GOT3 (cell line): ENCODE measurements at places on chromosomes 12 and 14.

DNA sequence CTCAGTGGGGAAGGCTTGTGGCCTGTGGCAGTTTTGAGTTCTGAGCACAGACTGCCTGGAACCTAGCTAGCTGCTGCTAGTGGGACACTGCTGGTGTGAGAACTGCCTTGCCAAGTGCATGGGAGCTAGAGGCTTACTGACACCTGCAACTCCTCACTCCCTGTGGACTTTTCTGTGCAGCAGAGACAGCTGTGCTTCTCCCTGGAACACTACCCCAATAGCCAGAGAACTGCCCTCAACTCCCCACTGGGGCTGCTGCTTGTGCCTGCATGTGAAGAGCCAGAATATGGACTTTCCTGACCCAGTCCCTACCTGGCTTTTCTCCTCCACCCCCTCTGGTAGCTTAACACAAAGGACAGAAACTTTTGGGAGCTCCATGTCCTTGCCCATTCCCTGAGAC, 222.6 kb downstream of the ADGRD1 start:
- no peak for DNase-seq

- peak; percentile 42 for DNase-seq
These were observed 238.9 kb downstream of the CHST11 start for GRCh38 chr12:104695453-104696148.

DNA sequence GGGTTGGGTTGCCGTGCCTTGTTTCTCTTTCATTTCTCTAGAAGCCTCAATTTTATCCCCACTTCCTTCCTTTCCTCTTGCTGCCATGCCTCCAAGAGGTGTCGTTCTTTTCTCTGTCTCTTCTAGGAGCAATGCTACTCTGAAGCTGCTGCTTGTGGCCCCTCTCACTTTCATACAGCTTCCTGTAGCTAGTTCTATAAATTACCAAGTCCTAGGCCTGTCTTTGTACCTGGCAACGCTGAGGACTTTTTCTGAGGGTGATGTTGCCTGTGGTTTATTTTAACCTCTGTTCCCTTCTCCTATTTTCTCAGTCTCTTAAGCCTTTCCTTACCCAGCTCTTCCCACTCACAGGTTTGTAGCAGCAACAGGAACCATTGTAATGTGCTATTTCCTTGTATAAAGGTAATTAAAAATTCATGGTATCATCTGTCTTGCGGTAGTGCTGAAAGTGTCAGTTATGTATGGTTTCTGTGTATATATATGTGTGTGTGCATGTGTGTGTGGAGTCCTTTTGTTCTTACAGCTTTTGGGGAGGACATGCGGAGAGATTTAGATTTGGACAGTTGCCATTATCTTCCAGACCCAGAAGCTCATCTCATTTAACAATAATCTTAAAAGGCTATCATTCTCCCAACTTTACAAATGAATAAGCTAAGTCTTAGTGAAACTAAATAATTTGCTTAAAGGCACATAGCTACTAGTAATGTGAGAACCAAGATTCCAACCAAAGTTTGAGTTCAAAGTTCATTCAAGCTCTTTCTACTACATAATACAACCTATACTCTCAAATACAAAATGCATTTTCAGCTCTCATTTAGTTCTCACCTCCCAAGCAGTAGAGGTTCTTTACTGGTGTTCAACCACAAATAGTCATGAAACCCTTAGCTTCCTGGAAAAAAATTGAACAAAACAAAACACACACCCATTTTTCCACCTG, 43.8 kb downstream of the DDHD1 start:
- no peak for DNase-seq

DNA sequence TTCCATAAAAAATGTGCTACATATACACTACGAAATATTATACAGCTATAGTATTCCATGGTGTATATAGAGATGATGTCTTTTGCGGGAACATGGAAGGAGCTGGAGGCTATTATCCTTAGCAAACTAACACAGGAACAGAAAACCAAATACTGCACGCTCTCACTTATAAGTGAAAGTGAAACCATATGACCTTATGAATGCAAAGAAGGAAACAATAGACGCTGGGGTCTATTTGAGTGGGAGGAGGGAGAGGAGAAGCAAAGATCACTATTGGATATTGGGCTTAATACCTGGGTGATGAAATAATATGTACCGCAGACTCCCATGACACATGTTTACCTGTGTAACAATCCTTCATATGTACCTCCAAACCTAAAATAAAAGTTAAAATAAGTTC, 142.8 kb downstream of the LRFN5 start:
- DNase-seq, result no peak

- no peak for DNase-seq
These were observed 5.5 kb upstream of the G2E3 start for GRCh38 chr14:30553311-30553989.

- no peak for DNase-seq
These were observed 71.5 kb downstream of the EP400 start for GRCh38 chr12:132021031-132021871.

- DNase-seq, result no peak
These were observed 10.6 kb upstream of the SFSWAP start for GRCh38 chr12:131700271-131700670.

GRCh38 chr14:92412912-92413311, 89.9 kb downstream of the SLC24A4 start:
- DNase-seq, result no peak

- DNase-seq, result no peak
These were observed 15.3 kb downstream of the TNFRSF1A start for GRCh38 chr12:6326316-6327228.

DNA sequence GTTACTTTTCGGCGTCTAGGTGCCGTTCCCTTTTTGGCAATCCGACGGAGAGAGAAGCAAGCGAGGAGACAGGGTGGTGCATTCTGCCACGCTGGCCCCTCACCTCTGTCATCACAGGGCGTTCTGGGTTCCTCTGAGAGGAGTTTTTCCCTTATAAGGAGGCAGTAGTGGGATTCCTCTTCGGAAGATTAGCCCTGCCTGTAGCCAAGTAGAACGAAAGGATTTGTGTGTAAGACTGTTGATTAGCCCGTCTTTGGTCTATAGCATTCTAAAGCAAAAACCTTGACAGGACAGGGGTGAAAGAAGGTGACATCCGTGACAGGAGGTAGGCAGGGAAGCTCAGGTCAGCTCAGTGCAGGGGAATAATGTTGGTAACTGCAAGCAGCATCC, 9.1 kb upstream of the NEMF start:
- DNase-seq, result no peak

- DNase-seq, result no peak
These were observed 243.8 kb upstream of the BTG1 start for GRCh38 chr12:92389466-92389865.
